Left renal cortex interstitium (tissue), 4 donors: ENCODE measurements at places on chromosomes 2 and 18. TPM values are rescaled to one million over a fixed set of nuclear protein-coding genes. Genes with fewer than 3 reads are reported as not detected.

The C18orf32 gene
- polyA plus RNA-seq, result 31.5 TPM

GRCh38 chr2:144707736-144708326 is 187.9 kb upstream of the ZEB2 start:
- no peak for DNase-seq

- DNase-seq, result no peak
Observed at GRCh38 chr2:207289295-207290018, 123.7 kb upstream of the KLF7 start.

GRCh38 chr2:47737-48136 is 1.4 kb upstream of the FAM110C start:
- DNase-seq, result no peak

DNA sequence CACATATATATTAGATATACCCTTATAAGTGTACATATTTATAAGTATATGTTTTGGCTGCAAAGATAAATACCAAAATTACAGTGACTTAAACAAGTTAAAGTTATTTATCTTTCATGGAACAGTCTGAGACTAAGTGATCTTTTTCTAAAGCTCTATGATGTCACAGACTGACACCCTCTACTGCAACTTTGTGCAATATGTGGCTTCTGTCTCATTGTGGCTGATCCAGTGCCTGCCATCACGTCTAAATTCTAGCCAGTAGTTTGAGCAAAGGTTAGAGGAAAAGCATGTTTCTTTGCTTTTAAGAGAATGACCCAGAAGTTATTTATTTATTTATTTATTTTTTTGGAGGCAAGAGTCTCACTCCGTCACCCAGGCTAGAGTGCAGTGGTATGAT is 13.8 kb upstream of the GATA6 start:
- no peak for DNase-seq

The DNAJB2 gene
- 76.8 TPM for polyA plus RNA-seq

GRCh38 chr2:204437408-204437807 is 107.9 kb upstream of the PARD3B start:
- no peak for DNase-seq

The KDM3A gene
- 48.9 TPM for polyA plus RNA-seq

GRCh38 chr18:13134551-13135401 is 83.8 kb upstream of the LDLRAD4 start:
- no peak for DNase-seq

DNA sequence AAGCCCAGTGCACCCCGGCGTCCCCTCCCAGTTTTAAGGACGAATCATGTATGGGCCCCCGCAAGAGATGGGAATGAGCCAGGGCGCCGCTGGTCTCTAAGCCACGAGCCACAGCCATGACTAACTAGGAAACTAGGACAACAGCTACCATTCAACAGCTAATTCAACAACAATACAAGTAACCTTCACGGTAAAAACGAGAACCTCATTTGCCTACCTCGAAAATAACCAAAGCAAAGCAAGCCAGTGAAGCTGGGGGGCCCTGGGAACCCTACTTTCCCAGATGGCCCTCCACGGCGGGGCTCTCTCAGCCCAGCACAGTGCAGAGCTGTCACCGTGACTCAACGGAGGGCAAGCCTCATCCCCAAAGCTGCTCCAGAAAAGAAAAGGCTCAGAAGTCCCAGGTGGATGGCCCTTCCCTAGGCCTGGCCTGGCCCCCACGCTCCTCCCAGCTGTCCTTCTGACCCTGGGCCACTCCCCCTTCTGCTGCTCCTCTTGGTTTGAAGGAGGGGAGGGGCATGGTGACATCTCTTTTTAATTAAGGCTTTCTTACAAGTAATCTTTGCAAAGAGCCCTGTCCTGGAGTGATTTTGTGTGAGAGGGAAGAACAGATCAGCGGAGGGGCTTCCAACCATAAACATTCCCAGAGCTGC is 126.3 kb downstream of the HDAC4 start:
- DNase-seq, result no peak

- no peak for DNase-seq
Observed at GRCh38 chr18:60232541-60232940, 140.0 kb downstream of the MC4R start.

DNA sequence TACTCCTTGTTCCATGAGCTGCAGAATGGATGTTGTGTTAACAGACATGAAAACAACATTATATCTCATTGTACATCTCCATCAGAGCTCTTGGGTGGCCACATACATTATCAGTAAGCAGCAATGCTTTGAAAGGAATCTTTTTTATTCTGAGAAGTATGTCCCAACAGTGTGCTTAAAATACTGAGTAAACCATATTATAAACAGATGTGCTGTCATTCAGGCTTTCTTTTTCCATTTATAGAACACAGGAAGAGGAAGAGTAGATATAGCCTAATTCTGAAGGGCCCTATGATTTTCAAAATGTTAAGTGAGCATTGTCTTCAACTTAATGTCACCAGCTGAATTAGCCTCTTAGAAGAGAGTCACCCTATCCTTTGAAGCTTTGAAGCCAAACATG is 44.3 kb upstream of the CABYR start:
- DNase-seq, result no peak

DNA sequence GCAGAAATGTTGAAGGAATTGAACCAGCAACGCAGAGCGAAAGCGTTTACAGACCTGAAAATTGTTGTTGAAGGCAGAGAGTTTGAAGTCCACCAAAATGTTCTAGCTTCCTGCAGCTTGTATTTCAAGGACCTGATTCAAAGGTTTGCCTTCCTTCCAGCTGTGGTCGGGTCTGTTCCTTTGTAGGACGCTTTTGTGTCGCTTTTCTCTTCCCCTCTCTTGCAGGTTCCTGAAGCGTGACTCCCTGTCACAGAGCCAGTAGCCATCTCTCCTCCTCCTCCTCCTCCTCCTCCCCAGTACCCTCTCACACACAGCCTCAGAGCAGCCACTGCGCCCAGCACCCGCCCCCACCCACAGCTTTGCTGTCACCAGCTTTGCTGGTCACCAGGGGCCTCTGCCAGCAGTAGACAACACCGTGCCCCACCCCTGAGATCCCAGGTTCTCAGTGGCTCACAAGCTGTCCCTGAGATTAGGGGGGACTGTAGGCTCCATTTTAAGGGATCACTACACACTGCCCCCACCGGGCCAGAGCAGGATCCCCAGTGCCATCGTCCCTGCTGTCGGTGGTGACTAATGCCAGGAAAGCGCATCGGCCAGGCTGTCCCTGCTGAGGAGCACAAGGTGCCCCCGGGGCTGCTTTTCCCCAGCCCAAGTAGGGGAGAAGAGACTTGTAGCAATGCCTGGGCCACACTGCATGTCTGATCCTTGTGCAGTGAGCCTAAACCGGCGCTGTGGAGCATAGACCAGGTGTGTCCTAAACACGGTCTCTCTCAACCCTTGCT is 242.3 kb downstream of the ATAD2B start:
- no peak for DNase-seq

The OSR1 gene
- 4.5 TPM for polyA plus RNA-seq

The ITPRIPL1 gene
- polyA plus RNA-seq, result 5.7 TPM

The GNLY gene
- 0.58 TPM for polyA plus RNA-seq

The CCL20 gene
- polyA plus RNA-seq, result 0.61 TPM

DNA sequence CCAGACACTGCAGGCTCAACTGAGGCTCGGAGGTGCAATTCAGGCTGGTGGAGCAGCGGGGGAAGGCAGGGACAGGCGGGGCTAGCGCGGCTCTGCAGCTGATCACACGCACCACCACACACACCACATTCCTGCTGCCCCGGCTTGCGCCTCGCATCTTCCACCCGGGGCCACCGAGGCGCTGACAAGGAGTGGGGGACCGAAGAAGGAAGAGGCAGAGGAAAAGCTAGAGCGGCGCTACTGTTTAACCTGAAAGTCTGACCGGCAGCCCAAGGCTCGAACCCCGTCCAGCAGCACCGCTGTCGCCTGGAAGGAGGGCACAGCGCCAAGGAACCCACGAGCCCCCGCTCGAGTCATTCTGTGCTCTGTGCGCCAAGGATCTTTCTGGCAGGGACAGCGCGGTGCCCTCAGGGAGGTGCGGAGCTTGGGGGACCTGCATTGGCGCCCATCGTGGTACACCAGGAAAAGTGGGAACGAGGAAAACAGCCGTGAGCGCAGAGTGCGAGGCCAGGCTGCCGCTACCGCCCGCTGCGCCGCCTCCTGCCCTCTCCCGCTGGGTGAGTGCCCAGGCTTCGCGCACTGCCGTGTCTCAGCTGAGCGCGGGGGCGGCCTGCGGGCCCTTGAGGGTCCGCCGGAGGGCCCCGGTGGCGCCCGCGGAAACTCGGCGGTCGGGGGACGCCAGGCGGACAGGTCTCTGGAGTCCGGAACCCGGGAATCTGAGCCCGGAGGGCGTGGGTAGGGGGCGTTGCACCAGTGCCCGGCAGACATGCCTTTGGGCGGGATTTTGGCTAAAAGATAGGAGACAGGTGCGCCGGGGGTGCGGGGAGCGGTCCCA is 860 bp upstream of the KCNJ3 start:
- DNase-seq, result no peak

GRCh38 chr2:176675271-176675949 is 406.2 kb downstream of the MTX2 start:
- DNase-seq, result no peak

GRCh38 chr2:147910990-147911473 is 66.2 kb downstream of the ACVR2A start:
- peak; percentile 30 for DNase-seq

The REG3G gene
- polyA plus RNA-seq, result not detected

DNA sequence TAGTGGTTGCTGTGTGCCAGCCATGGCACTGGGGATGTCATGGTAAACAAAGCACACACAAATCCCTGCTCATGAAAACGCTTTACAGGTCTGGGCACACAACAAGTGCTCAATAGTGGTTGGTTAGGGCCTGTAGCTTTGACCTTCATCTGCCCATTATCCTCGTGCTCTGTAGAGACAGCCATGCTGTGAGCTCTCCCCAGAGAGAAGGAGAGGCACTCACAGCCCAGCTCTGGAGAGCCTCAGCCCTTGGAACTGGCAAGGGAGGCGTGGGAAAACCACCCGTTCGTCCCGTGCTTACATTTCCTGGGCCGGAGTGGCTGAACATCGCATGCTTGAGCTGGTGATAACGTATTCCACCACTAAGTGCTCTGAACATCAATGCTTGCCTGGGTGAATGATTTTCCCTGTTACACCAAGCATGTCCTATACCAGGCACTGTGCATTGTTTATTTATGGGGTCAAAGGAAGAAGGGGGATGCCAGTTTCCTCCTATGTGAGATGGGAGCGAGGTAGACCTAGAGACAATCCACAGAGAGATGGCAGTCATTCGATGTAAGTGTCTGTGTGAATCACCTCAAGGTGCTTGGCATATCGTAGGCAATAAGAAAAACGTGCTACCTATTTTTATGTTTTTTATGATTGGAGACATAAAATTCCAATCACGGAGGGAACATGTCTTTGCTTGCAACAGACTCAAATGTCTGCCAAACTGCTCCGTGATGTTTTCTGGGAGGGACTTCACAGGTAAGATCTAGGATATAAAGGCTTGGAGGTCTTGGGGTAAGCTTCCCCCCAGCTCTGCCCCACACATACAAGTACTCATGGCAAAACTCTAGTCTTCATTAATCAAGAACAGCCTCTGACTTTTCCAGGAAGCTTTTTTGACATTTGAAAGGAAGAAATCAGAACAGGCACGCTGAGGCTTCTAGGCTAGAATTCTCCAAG is 75.5 kb downstream of the DDX1 start:
- DNase-seq, result no peak

- no peak for DNase-seq
Observed at GRCh38 chr2:2681711-2682251, 350.7 kb upstream of the MYT1L start.

GRCh38 chr18:61019338-61020301 is 313.6 kb upstream of the CDH20 start:
- DNase-seq, result no peak
